Neural progenitor cell (in vitro differentiated cells): ENCODE measurements at places on chromosomes 2 and 18.
A peak's percentile ranks its signal among the peaks of the same experiment; 100 is the strongest.

DNA sequence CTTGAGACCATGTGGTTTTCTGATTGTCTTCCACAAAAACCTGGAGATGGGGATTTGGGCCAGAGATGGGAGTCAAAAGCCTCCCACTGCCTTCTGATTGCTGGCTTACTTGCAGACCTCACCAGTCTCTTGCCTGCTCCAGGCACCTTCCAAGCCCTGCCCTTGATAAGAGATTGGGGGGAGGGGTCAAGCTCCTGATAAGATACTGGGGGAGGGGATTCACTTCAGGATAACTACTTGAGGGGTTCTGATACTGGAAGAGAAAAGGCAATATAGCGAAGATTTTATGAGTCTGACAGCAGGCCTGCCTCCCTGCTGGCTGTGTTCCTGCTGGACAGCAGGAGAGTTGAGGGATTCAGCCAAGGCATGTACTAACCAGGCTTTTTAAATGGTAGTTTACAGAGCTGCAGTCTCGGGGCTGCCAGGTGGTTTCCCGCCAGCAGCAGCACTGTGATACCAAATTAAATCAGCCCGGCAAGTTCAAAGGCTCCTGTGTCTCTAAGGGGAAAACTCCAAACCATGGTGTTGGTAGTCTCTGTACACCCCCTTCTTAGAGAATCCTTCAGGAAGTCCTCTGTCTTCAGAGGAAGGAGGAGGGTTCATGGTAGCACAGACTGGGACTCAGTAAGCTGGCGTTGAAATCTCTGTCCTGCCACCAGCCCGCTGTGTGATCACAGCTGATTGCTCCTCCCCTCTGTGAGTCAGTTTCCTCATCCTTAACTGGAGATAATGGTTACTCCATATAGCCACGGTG, 58.3 kb downstream of the FBXO36 start:
- peak; percentile 44 for DNase-seq

DNA sequence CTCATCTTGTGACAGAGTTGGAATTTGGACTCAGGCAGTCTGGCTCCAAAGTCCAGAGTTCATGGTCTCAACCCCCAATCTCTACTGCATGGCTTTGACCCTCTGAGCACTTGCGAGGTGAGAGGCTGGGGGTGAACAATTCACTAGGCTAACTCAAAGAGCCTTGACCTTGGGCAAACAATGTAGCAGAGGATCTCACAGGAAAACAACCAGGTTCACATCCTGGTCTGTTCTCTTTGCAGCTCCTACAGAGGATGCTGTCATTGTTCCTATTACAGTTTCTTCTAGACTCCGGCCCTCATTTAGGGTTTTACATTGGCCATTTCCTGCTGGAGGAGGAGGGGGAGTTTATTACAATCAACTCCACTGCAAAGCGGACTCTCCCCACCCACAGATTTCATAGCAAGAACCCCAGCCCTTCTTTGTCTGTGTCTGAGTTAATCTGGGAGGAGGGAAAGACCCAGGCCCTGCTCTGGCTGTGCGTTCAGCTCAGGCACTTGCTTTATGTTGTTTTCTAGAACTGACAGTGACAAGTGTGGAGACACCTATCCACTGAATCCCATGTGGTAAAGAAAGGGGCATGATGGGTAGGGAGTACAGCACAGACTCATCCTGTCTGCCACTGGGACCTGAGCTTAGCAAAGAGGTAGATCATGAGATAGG, 101.6 kb downstream of the LBH start:
- DNase-seq = no peak

GRCh38 chr2:176710657-176711186, 441.5 kb downstream of the MTX2 start:
- no peak for DNase-seq

DNA sequence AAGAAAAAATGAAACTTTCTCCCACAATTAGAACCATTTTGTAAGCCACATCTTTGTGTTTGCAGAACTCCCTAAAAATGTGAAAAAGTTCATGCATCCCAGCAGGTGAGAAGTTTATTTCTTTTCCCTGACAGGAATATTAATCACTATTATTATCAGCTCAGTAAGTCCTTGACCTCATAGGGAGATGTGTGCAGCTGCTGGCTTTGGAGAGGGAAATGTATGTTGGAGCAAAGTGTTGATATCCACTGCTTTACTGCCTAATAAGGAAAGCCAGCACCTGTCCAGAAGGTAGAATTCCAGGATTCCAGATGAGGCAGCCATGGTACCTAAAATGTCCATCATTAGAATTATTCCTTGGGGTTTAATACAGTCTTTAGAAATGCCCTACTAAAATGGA, 35.8 kb upstream of the CCNT2 start:
- no peak for DNase-seq

DNA sequence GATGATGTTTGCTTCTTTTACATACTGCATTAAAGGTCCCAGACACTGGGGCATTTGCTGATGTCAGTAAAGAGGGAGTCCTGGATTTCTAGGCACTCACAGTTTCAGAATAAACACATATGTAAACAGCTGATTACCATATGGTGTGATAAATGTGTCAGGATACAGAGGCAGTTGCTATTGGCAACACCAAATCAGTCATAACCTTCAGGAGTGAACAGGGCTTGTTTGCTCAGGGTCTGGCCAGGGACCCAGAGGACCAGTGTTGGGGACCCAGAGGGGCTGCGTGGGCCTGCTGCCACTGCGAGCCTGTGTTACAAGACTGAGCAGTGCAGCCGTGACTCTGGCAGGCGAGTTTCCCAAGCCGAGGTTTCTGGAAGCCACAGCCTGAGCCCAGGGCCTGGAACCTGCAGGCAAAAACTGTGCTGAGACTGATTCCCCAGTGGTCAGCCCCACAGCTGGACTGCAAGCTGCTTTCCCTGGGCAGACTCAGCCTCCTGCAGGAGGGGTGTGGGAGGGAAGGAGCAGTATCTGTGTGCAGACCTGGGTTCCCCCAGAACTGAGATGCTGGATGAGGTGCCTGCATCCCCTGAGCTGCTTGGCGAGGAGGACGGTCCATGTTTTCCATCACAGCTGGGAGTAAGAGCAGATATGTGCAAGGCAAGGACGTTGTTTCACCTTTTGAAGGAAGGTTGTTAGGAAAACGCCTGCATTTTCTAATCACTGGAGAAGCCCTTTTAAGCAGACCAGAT, 23.6 kb downstream of the ASAP2 start:
- no peak for DNase-seq

DNA sequence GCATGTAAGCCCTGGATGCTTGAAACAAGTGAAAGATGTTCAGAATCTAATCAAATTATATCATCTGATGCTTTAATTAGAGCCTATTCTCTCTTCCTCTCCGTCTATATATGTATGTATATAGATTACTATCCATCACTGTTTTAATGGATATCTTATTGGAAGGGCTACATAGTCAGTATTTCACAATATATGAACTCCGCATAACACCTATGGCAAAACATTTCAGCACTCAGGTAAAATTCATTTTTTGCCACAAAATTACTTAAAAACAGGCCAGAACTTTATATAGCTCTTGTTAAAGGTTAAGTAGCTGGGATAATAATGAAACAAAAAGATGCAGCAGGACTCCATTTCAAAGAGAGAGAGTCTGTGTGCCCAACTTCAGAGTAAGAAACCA, 1.2 kb downstream of the PJVK start:
- no peak for DNase-seq

- no peak for DNase-seq
These were observed 98.2 kb upstream of the TRIB2 start for GRCh38 chr2:12618576-12618975.

GRCh38 chr2:25831746-25832449, 46.4 kb downstream of the ASXL2 start:
- DNase-seq = no peak

DNA sequence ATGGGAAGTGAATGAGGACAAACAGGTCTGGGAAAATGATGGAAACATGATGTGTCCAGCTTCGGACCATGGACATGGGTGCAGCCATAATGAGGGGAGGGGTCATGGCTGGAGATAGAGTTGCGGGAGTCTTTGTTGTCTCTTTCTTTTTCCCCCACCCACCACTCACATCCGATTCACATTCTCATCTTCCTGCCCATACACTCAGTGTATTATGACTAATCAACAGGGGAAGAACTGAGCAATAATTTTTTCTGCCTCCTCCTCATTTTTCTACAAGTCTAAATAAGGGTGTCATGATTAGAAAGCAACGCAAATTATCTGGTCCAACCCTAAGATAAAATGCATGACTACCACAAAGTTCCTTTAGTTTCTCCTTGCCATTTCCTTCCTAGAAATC, 5.7 kb upstream of the SERPINB2 start:
- DNase-seq = no peak

DNA sequence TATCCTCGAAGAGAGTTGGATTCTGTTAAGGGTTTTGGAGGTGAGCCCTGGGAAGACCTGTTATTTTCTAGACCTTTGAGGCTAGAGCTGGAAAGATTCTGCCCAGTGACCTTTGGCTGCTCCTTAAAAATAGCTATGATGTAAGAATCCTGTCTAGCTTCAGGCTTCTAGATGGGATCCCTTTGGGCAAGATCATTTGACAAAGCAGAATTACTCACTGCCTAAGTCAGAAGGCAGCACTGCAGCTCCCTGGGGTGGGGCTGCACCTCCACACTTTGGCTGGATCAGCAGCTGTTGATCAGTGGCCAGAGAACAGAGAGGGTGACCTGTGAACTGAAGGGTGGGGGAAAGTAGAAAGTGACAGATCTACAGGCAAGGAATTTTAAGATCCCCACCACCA, 103.8 kb downstream of the ASAP2 start:
- no peak for DNase-seq

DNA sequence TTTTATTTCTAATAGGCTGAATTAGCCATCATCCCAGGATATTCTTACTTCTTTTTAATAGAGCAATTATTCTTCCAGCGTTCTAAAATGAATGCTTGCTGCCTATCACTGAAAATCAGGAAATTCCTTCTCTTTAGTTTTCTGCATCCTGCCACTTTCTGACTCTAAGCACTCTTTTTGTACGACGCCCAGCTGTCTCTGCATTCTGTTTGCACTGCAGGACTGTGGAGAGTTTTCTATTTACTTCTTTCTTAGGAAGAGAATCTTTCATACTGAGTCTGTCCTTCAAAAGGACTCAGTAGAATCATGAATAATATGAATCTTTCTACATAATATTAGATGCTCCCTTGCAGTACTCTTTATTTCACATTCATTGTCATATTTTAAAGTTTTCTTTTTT, 360.4 kb upstream of the DSEL start:
- DNase-seq = peak; percentile 58

- DNase-seq = no peak
These were observed 4.2 kb upstream of the IL1R1 start for GRCh38 chr2:102138331-102138730.

DNA sequence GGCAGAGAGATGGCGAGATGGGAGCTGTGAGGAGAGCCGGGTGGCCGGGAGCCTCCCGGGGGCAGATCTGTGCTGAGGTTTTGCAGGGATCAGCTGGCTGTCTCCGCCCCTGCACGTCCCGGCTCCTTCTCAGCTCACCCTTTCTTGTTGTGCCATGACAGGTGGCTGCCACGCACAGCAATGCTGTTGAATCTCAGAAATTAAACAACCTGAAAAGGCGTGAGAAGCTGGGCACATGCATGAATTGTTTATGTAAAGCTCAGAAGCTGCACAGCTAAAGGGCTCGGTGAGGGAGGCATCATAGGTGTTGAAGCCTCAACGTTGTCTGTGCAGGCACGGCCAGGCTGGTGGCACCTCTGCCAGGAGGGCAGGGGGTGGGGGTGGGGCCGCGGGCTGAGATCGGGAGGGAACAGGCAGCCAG, 858 bp upstream of the RTP5 start:
- DNase-seq = no peak
